ENCODE measurements at places on chromosomes 12 and 14.

GRCh38 chr12:114612062-114612461 is 71.9 kb downstream of the TBX3 start:
- DNase-seq, result no peak

GRCh38 chr12:6965026-6965661 is 5.3 kb downstream of the PHB2 start:
- peak; percentile 88 for DNase-seq

GRCh38 chr12:49017891-49018260 is 700 bp downstream of the PRKAG1 start:
- no peak for DNase-seq

GRCh38 chr12:47274760-47275159 is 195.0 kb upstream of the AMIGO2 start:
- no peak for DNase-seq

- no peak for DNase-seq
Observed at GRCh38 chr14:20197459-20197858, 6.8 kb downstream of the OR11G2 start.

- DNase-seq, result no peak
Observed at GRCh38 chr12:7210642-7211151, 21.2 kb downstream of the PEX5 start.

DNA sequence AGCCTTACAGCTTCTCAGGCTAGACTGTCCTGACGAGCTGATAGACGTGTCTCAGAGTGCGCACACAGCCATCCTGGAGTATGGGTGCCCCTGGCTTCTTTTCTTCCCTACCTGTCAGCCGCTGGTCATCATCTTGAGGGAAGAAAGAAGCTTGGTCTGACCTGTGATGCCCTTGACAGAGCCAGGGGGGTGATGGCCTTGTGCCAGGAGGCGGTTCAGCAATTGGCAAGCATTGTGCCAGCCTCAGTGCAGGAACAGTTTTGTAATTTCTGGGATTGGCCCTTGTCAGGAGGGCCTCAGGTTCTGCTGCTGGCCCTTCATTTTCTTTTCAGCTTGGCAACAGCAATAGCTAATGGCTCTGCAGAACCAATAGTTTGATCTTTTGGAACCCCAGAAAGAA is 80.1 kb downstream of the ADCK1 start:
- no peak for DNase-seq

- DNase-seq, result no peak
Observed at GRCh38 chr14:84806622-84807021, 723.3 kb upstream of the FLRT2 start.

DNA sequence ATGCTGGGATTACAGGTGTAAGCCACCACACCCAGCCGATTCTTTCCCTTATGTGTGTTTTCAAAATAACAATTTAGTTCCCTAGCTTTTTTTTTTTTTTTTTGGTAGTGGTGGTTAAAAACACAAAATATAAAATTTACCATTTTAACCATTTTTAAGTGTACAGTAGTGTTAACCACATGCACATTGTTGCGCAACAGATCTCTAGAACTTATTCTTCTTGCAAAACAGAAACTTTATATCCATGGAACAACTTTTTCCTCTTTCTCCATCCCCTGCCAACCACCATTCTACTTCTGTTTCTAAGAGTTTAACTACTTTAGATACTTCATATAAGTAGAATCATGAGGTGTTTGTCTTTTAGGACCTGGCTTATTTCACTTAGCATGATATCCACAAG is 1.1 kb upstream of the NDUFA12 start:
- no peak for DNase-seq

DNA sequence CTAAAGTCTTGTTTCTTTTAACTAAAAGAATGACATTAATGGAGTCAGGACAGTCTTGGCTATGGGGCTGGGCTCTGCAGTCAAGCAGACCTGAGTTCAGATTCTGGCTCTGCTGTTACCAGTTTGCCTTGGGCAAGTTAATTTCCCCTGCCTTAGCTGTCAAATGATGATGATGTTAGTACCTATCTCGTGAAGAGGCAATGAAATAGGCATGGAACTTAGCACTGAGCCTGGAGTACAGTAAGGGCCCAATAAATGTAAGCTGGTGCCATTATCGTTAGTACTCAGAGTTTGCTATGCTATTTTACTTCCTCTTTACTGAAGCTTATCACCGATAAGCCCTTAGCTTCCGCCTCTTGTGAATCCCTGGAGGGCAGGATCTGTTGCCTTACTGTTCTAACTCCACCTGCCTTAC is 8.5 kb downstream of the FBXW8 start:
- DNase-seq, result no peak

DNA sequence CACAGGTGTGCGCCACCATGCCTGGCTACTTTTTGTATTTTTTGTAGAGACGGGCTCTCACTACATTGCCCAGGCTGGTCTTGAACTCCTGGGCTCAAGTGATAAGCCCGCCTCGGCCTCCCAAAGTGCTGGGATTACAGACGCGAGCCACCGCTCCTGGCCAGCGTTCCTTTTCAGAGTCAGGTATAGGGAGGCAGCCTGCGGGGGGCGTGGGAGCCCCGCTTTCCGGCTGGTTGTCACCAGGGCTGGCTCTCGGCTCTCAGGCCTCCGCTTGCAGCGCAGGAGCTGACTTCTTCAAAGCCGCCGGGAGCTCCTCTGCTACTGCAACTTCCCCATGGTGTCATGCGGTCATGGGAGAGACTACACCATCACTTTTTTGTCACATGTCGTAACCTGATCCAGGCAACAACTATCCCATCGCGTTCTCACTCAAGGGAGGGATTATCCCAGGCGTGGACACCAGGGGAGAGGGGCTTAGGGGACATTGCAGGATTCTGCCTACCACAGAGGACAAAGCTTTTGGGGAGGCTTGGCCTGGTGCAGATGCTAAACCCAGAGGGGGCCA is 129.4 kb downstream of the SCARB1 start:
- DNase-seq, result no peak

DNA sequence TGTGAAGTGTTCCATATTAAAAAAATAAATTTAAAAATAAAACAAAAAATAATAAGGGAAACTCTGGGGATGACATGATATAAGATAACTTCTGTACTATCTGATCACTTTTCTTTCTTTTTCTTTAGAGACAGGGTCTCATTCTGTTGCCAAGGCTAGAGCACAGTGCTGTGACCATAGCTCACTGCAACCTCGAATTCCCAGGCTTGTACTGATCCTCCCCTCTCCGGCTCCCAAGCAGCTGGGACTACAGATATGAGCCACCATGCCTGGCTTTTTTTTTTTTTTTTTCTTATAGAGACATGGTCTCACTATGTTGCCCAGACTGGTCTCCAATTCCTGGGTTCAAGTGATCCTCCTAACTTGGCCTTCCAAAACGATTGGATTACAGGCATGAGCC is 10.4 kb upstream of the MIPOL1 start:
- no peak for DNase-seq

GRCh38 chr14:33676135-33676566 is 274.7 kb downstream of the EGLN3 start:
- DNase-seq, result peak; percentile 63

GRCh38 chr14:72567226-72567625 is 326.7 kb downstream of the DPF3 start:
- no peak for DNase-seq

DNA sequence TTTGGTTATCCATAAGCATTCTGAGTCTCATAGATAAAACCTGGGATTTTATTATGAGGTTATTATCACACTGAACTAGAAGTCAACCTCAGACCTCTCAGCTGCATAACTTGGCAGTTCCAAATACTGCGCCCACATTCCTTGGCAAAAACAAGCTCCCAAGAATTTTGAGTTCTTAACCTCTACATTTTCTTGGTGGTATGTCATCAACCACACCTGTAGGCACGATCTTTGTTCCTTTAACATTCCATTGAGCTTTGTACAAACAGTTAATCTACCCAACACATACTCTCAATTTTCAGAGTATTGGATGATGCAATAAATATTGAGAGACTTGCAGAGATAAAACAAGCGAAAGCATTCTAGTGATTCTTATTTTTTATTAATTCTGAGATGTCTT is 371.8 kb upstream of the PRICKLE1 start:
- DNase-seq, result peak; percentile 39

DNA sequence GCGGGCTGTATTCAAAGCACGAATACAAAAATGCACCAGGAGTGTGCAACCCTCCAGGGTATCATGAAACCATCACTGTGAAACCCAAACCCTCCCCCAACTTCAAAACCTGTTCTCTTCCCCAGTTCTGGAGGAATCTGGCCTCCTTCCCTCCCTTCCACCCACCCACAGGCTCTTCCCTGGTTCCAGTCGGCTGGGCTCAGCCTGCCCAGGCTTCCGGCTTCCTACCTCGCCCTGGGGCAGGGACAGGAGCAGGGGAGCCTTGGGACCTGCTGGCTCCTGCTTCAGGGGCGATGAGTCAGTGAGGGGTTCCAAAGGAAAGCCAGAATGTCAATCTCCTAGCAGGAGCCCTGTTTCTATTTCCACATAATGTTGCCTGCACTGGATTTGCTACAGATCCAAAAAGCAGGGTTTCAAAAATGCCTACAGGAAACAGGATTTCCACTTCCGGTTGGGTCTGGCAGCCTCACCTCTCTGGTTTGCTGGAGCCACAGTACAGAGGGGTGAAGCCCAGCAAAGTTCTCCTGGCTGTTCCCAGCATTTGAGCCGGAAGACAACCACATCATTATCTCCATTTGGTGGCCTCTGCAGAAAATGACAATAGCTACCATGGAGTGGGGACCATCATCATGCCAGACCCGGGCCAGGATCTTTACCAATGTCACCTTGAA is 278.3 kb downstream of the DPF3 start:
- peak; percentile 87 for DNase-seq

DNA sequence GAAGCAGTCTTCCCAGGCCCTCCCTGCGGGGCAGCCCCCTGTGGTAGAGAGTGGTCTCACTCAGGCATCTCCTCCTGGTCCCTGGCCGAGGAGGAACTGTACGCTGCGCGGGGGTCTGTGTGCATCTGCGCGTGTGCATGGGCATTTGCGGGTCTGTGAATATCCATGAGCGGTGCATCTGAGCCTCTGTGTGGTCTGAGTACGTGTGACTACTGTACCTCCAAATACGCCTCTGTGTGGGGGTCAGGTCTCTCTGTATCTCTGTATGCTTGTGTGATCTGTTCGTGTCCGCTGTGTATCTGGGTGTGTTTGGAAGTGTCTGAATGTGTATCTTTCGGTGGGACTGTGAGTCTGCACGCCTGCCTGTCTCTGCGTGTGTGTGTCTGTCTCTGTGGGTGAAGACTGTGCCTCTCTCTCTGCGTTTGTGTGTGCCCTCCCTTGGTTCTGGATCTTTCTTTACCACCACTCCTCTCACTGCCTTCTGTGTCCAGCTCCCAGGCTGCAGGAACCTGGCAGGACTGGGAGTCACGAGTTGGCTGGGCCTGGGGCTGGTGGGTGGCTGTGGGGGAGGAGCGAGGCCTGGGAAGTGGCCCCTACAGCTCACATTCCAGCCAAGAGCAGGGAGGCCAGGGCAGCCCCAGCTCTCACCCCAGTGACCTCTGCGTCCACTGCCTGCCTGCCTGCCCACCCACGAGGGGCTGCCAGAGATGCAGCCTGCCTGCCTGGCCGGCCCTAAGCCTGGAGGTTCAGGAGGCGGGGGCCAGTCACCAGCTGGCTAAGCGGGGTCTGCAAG is 1.1 kb upstream of the PGF start:
- no peak for DNase-seq

DNA sequence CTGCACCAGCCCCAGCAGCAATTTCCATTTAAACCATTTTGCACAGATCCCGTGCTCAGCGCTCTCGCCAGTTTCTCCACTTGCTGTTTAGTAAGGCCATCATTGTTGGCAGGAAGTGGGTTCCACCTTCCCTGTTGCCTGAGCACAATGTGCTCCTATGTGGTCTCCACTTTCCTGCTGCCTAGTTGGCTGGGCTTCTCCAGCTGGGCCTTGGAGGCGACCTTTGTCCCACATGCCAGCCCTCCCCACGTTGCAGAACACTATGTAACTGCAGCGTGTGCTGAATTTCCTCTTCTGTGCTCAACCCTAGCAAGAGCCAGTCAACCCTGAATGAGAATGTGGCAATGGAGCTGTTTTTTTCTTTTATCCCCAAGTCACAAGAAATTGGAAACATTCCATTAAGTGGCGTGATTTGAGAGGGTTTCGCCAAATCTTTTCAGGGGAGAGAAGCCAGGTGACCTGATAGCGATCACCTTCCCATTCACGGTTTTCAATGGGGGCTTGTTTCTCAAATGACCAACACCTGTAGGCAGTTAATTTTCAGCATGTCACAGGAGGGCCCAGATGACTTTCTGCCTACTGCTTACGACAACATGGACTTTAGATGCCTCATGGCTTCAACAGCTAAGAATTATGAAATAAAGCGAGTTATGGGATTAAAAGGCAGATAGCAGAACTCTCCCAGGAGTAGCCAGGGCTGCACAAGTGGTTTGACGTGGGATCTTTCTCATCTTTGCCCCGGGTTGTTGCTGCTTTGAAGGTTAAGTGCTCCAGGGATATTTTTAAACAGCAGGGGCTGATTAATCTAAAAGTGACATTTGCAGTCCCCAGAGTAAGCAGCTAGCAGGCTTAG is at the start of gene ACACB:
TSS of gene ACACB (plus strand) at position 830 of the 853 bp plus-strand sequence. CDS start 22,819 bp downstream, outside the sequence.
- no peak for DNase-seq

GRCh38 chr14:57498659-57499058 is 5.0 kb upstream of the CCDC198 start:
- no peak for DNase-seq

- no peak for DNase-seq
Observed at GRCh38 chr12:23576372-23576771, 373.1 kb downstream of the SOX5 start.

GRCh38 chr12:84813780-84814663 is 98.6 kb downstream of the SLC6A15 start:
- no peak for DNase-seq

DNA sequence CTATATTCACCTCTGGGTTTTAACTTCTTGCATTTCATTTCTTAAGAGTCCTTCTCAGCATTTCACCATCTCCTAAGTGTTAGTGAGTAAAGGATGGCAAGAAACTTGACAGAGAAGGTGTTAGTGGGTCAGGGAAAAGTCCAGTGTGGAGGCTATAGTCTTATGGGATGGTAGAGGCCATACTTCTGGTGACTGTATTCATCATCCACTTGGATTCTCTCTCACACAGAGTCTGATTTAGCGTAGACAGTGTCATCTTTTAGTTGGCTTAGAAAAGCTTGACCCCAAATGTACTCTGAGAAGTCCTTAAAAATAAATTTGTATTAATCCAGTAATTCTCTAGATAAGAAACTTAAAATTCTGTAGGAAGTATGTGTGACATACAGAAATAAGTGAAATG is 232.4 kb upstream of the FBXO33 start:
- no peak for DNase-seq

GRCh38 chr14:104805326-104805678 is 4.4 kb downstream of the ZBTB42 start:
- peak; percentile 73 for DNase-seq

DNA sequence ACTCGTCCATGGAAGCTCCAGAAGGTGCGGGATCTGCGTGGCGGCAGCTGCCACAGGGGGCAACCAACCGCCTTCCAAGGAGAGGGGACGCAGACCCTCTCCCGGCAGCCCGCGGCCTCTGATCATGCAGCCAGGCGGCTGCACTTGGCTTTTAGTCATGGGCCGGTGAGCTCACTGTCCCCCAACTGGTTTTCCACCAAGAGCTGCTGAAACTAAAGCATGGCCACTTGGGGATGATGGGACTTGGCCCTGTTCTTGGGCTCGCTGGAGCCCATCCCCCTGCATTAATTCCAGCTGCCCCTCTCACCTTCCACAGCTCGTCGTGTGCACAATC is 39.1 kb downstream of the CCDC85C start:
- no peak for DNase-seq

GRCh38 chr12:71282020-71282419 is 124.2 kb upstream of the TSPAN8 start:
- no peak for DNase-seq
